ENCODE measurements at places on chromosomes 3 and 15.

- no peak for DNase-seq
These were observed 17.1 kb downstream of the STAG1 start for GRCh38 chr3:136735103-136735502.

DNA sequence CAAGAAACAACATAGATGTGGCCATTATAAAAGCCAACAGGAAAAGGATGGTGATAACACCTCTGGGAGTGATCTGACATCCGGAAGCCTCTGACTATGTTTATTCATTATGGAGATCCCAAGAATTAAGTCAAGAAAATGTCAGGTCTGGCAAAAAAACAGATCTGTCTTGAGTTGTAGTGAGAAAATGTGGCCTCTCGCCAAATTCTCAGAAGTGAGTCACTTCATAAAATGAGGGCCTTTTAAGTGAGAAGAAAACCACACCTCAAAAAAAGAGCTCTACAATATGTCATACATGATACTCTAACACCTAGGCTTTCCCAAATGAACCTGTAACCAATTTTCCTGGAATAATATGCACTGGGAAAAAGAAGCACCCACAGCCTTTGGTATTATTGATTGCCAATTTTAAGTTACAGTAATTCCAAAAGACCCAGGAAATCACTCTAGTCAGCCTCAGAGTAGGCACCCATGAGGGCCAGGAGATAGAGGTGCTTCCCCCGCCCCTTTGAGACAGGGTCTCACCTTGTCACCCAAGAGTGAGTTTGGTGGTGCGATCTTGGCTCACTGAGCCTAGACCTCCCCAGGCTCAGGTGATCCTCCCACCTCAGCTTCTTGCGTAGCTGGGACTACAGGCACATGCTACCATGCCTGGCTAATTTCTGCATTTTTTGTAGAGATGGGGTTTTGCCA, 38.0 kb downstream of the CCR3 start:
- peak; percentile 30 for DNase-seq

DNA sequence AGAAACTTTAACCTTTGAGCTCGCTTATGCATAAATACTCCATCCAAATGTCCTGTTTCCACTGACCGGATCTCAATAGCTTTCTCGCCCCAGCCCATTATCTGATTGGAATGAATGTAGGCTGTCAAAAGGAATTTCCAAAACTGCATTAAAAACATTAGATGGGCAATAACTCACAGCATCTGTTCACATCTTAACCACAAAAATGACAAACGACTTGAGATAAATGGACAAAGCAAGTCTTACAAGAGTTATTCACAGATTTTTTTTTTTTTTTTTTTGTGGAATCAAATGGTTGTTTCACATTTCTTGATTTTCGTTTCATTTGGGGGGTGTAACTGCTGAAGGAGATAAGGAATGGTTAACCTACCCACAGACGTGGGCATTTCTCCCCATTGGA, 39.7 kb upstream of the SLC2A2 start:
- no peak for DNase-seq

DNA sequence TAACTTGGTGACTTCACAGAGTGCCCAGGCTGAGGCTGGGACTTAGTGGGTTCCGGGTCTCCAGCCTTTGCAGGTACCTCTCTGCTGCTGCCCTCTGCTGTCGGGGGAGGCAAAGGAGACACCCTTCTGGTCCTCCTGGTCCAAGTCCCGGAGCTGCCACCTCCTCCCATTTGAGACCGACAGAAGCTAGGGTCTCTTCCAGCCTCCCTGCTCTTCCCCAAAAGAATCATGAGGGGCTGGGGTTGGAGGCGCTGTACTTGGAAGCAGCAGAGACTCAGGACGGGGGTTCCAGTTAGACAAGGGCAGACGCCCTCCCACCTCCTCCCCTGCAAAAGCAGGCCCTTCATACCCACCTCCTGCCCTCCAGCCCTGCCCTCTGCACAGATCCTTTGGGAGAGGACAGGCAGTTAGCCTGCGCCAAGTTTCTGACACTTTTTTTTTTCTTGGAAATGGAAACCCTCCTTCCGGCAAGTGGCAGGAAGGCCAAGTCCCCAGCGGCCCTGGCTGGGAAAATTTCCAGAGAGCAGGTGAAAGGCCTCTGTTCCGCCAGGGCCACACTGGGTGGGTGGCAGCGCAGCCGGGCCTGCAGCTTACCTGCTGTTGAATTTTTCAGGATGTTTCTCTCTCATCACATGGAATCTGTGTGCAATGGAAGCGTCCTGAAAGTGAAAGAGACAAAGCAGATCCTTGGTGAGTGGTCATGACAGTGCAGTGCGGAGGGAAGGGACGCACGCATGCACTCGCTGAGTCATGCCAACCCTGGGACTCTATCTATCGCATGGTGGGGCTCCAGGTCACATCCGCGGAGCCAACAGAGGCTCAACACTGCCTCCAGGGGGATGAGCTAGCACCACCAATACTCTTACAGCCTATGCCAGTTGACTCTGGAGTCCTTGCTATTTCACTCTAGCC, 119.9 kb downstream of the DGKG start:
- DNase-seq, result peak; percentile 82
